ENCODE measurements at places on chromosomes 6 and 20.

DNA sequence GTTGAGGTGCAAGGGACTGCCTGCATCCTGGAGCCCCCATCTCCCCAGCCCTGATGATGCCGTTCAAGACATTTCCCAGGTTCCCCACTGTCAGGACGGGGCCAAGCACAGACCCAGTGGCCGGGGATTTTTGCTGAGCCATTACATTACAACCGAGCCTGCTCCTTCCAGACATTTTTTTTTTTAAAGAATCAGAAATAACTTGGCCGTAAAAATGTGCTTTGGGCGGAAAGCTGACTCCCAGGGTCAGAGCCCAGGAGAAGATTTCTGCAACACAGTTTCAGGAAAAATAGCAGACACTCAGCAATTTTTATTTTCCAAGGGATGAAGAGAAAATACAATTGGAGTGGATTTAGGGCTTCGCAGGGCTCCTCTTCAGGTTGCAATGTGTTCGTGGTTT lies 87.9 kb downstream of the LRFN2 start:
- no peak for DNase-seq

GRCh38 chr6:124961777-124962638 lies at the start of gene RNF217:
TSS of gene RNF217 (plus strand) at chr6:124962437. CDS start at chr6:124962545, 108 bp downstream.
- DNase-seq: peak; percentile 39

- no peak for DNase-seq
Measured at GRCh38 chr6:34152042-34152524, 6.2 kb upstream of the GRM4 start.

DNA sequence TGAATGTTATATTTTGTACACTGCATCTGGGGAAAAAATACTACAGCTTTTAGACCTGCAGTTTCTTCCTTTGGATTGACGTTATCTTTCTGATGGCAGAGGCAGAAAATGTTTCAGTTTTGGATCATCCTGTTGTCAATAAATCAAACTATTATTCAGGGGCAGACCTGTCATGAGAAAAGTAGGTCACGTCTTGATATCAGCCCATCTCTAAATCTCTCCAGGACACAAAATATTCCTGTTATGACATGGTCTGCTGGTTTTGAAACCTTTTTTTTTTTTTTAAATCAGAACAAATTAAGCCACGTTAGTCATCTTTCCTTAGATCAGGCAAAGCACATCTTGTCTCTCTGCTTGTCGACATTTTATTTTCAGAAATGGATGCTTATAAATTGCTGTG lies 24.0 kb downstream of the IL20RA start:
- DNase-seq: no peak

DNA sequence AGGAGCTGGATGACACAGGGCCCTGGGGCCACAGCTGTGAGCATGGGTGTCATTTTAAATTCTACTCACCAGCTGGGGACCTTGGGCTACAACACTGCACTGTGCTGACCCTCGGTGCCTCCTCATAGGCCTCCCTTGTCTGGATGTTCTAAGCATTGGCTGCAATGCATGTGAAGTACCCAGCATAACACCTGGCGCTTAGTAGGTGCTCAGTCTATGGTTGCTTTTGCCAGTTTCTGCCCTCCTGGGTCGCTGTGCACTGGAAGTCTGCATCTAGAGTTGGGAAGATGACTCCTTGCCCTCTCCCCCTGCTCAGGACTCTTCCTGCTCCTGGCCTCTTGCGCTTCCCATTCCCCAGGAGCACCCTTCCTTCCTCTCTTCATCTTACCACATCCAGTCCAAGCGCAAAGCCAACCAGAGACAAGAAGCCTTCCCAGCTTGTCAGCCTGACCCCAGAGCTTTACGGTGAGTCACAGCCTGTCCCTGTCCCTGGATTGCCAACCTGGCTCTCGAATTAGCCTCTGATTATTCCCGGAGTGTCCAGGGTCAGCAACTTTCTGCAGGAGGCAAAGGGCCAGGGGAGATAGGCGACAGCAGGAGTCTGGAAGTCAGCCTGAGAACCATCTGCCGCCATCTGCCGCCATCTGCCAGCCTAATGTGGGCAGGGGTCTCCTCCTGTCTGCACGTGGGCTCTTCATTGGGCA lies 8.8 kb downstream of the SLC13A3 start:
- DNase-seq: no peak

GRCh38 chr6:79780881-79781280 lies 149.8 kb downstream of the SH3BGRL2 start:
- no peak for DNase-seq

DNA sequence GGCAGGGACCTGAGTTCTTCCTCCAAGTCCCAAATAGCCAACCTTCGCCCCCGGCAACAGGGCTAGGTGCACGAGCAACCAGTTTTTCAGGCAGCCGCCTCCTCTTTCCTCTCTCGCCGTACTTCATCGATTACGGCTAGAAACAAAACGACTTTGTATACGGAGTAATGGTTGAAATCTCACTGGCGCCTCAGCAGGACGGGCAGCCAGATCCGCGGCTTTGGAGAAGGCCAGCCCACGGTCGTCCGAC lies 333 bp upstream of the SMIM13 start:
- DNase-seq: no peak

DNA sequence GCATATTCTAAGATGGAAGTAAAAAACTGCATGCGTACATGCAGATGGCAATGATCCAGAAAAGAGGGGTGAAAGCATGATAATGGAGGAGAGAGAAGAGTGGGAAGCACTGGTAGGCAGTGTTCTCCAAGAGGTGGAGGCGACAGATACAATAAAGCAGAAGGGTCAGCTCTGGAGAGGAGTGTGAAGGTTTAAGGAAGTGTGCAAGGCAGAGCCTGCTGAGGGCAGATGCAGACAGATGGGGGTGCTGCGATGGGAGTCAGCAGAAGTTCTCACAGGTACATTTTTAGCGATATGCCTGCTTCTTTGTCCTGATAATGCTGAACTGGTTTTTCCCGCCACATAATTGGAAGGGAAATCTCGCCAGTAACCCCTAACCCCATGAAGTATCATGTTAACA lies 81.1 kb upstream of the C6orf118 start:
- DNase-seq: no peak

- DNase-seq: no peak
Measured at GRCh38 chr6:41678511-41679084, 40.3 kb downstream of the MDFI start.

GRCh38 chr20:13831476-13831875 lies 46.6 kb downstream of the NDUFAF5 start:
- no peak for DNase-seq

GRCh38 chr20:53804920-53805894 lies 211.6 kb upstream of the ZNF217 start:
- DNase-seq: no peak

DNA sequence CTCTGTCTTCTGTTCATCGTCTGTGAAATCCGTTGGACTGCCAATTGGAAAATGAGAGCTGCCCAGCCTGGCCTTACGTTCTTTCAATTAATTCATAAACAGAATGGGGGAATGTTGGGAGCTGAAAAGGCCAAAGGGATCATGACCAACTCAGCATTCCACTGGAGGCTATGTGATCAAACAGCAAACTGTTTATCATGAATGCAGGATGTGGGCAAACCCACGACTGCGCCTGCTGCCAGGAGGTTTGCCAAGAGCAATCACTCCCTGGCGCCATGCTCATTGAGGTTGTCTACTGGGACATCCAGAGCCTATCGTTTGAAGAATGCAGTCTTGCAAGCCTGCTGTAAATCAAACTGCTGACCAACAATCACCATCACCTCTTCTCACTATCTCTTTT lies 9.3 kb upstream of the FKBP1A start:
- no peak for DNase-seq

- no peak for DNase-seq
Measured at GRCh38 chr6:1641343-1641885, 31.7 kb downstream of the FOXC1 start.
